CD8-positive, alpha-beta memory T cell (primary cell): ENCODE measurements at places on chromosomes 1 and 21. TPM values are rescaled to one million over a fixed set of nuclear protein-coding genes. Genes with fewer than 3 reads are reported as not detected.

The TFF2 gene
- total RNA-seq = not detected

The GBP6 gene
- 0.13 TPM for total RNA-seq

The LAPTM5 gene
- total RNA-seq = 206 TPM

The SPRR2B gene
- total RNA-seq = not detected

The CELA2B gene
- not detected for total RNA-seq

The LRRC53 gene
- total RNA-seq = not detected

The HOOK1 gene
- 5.1 TPM for total RNA-seq

The TNFSF18 gene
- not detected for total RNA-seq

DNA sequence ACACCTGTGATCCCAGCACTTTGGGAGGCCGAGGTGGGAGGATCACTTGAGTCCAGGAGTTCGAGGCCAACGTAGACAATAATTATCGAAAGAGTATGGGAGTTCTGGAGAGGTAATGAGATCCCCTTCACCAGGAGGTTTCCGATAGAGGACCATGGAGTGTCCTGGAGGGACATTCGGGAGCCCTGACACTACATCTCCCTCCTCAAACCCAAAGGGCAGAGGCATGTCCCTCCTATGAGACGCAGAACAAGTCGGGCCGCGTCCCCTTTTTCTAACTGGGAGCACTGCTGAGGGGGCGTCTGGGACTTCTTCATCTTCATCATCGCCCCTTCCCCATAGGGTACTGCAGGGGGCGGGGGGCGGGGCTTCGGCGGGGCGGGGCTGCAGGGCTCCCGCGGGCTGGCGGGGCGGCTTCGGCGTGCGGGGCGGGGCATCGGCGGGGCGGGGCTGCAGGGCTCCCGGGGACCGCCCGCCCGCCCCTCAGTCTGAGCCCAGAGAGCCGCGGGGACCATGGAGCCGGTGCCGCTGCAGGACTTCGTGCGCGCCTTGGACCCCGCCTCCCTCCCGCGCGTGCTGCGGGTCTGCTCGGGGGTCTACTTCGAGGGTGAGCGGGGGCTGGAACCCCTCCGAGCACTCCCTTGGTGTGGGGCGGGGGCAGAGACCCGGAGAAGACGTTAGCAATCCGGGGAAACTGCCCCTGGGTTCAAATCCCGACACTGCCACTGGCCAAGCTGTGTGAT is at the start of gene THEMIS2:
THEMIS2 (plus strand) TSS at position 486 of the 743 bp plus-strand sequence; CDS start at position 514, 28 bp downstream.
- no peaks in the 10 kb centered on the region for H3K27me3 ChIP-seq
- peaks cover 8% of the 10 kb centered on the region for H3K36me3 ChIP-seq
- peak within 1 kb of the TSS; percentile 95 for H3K4me3 ChIP-seq

GRCh38 chr1:42135426-42135825 is 17.8 kb upstream of the GUCA2B start:
- no peak overlapping the region for H3K27ac ChIP-seq
- no peaks in the 10 kb centered on the region for H3K4me1 ChIP-seq
- H3K36me3 ChIP-seq = no peaks in the 10 kb centered on the region
- H3K27me3 ChIP-seq = no peaks in the 10 kb centered on the region

DNA sequence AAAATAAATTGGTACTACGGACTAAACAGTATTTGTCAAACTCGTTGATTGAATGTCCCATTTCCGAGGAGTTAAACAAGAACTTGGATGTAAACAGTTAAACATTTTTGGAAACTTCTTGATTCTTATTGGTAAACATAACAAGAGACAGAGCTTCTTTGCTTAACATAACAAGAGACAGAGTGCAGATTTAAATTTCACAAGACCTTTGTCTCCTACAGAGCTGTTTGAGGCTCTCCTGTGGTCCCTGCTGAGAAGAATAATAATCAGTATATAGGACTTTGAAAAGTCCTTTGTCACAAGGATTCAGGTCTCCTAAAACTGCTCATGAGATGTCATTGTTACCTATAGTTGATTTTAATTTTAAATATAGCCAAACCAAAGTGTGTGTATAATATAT is 170.6 kb upstream of the C21orf91 start:
- no peaks in the 10 kb centered on the region for H3K4me1 ChIP-seq
- H3K27ac ChIP-seq = no peak overlapping the region
- no peaks in the 10 kb centered on the region for H3K36me3 ChIP-seq
- DNase-seq = no peak
- H3K4me3 ChIP-seq = no peak overlapping the region

DNA sequence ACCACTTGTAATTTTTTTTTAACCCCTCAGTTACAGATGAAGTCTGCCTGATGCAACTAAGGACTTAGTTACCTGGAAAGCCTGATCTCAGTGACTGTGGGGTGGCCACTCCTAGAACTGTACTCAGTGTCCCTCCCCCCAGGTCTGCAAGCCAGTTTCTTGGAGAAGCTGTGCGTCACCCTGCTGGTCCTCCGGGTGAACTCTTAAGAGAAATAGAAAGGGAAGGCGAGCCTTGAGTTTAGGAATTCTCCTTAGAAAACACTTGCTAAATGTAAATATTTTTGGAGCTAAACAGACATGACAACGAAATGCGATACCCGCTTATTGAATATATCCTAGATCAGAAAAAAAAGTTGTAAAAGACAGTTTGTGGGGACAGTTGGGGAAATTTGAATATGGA is 730 bp downstream of the SLC16A4 start:
- no peaks in the 10 kb centered on the region for H3K4me1 ChIP-seq
- no peaks in the 10 kb centered on the region for H3K27me3 ChIP-seq
- H3K27ac ChIP-seq = no peak overlapping the region
- no peaks in the 10 kb centered on the region for H3K36me3 ChIP-seq
- DNase-seq = no peak
- H3K4me3 ChIP-seq = no peak overlapping the region

DNA sequence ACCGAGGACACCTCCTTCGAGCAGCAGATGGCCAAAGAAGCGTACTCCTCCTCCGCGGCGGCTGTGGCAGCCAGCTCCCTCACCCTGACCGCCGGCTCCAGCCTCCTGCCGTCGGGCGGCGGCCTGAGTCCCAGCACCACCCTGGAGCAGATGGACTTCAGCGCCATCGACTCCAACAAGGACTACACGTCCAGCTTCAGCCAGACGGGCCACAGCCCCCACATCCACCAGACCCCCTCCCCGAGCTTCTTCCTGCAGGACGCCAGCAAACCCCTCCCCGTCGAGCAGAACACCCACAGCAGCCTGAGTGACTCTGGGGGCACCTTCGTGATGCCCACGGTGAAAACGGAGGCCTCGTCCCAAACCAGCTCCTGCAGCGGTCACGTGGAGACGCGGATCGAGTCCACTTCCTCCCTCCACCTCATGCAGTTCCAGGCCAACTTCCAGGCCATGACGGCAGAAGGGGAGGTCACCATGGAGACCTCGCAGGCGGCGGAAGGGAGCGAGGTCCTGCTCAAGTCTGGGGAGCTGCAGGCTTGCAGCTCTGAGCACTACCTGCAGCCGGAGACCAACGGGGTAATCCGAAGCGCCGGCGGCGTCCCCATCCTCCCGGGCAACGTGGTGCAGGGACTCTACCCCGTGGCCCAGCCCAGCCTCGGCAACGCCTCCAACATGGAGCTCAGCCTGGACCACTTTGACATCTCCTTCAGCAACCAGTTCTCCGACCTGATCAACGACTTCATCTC is 106.8 kb upstream of the VAMP3 start:
- no peak overlapping the region for H3K4me3 ChIP-seq
- H3K36me3 ChIP-seq = no peaks in the 10 kb centered on the region
- no peak overlapping the region for H3K27ac ChIP-seq
- DNase-seq = no peak
- no peaks in the 10 kb centered on the region for H3K27me3 ChIP-seq

DNA sequence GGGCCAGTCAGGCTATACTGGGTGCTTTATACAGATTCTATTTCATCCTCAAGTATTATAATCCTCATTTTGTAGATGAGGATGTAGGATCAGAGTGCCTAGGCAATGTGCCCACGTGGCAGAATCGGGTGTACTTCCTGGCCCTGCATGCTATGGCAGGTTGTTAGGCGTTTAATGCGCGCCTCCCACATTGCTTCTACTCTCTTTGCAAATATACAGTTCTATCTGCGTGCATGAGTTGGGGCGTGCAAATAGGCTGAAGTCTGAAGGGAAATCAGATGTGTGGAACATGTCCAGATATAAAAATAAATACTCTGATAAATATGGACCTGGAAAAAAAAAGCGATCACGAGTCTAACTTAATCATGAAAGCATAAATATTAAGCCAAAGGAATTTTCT is 194.7 kb upstream of the FMN2 start:
- H3K27me3 ChIP-seq = no peaks in the 10 kb centered on the region
- no peak overlapping the region for H3K27ac ChIP-seq
- no peak overlapping the region for H3K4me3 ChIP-seq
- no peaks in the 10 kb centered on the region for H3K4me1 ChIP-seq
- no peak for DNase-seq

DNA sequence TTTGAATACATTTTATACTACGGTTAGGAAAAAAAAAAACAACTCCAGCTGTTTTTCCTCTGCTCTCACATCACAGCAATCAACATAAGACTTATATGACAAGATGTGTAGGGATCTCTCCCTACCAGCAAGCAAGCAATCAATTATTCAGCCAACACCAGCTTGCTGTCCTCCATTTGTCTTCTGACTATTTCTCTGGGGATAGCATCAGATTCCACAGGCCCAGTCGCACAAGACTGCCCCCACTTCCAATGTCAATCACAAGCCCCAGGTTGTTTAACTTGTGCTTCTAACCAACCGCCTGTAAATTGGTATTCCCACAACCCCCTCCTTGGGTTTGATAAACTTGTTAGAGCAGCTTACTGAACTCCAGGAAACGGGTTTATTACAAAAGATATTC is 873.1 kb upstream of the TMPRSS15 start:
- no peaks in the 10 kb centered on the region for H3K4me1 ChIP-seq
- no peak overlapping the region for H3K4me3 ChIP-seq
- H3K27me3 ChIP-seq = no peaks in the 10 kb centered on the region

DNA sequence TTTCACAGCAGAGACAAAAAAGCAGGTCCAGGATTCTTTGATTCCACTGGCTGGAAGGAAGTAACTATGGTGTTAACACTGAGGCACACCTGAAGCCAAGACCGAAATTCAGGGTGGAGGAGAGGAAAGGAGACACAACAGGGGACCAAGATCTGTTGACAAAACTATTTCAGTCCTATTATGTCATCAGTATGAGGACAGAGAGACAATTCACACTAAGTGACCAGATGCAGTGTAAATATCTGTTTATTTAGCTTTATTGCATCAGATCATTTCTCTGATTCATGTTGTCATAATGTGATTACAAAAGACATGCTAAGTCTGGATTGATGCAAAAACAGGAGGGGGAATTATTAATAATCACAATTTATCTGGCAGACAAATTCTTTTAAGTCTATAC is 118.8 kb downstream of the SIPA1L2 start:
- H3K27me3 ChIP-seq = no peaks in the 10 kb centered on the region
- no peak overlapping the region for H3K4me3 ChIP-seq
- no peaks in the 10 kb centered on the region for H3K4me1 ChIP-seq
- H3K36me3 ChIP-seq = no peaks in the 10 kb centered on the region

GRCh38 chr1:185438936-185439335 is 121.9 kb upstream of the IVNS1ABP start:
- no peak overlapping the region for H3K27ac ChIP-seq
- no peaks in the 10 kb centered on the region for H3K27me3 ChIP-seq
- DNase-seq = no peak
- no peaks in the 10 kb centered on the region for H3K36me3 ChIP-seq
- no peak overlapping the region for H3K4me3 ChIP-seq

DNA sequence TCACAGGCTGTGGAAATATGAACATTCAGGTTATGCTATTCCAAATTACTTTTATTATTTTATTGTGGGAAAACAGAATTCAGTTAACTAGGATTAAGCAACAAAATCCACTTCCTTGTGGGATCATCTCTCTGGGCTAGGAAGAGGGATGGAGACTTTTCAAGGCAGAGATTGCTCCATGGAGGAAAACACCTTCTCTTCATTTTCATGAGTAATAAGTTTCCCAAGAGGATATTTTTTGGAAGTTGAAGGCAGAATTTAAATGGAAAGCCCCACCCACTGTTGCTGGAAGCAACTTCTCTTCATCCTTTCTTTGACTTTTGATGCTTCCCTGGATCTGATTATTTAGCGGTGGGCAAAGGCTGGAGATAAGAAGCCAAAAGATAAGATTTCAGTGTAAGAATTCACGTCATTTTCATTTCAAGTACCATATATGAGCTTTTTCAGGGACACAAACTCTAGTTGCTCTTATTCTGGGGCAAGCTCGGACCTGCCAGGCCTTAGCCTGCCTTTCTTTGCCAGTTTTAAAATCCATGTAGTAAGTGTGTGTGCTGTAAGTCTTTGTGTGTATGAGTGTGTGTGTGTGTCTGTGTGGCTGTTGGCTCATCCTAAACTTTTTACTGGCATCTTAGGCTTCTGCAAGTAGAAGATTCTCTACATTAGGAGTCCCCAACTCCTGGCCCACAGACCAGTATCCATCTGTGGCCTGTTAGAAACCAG is 11.7 kb upstream of the IL24 start:
- H3K4me3 ChIP-seq = no peak overlapping the region
- H3K4me1 ChIP-seq = peaks cover 6% of the 10 kb centered on the region
- no peak overlapping the region for H3K27ac ChIP-seq
- H3K36me3 ChIP-seq = no peaks in the 10 kb centered on the region

DNA sequence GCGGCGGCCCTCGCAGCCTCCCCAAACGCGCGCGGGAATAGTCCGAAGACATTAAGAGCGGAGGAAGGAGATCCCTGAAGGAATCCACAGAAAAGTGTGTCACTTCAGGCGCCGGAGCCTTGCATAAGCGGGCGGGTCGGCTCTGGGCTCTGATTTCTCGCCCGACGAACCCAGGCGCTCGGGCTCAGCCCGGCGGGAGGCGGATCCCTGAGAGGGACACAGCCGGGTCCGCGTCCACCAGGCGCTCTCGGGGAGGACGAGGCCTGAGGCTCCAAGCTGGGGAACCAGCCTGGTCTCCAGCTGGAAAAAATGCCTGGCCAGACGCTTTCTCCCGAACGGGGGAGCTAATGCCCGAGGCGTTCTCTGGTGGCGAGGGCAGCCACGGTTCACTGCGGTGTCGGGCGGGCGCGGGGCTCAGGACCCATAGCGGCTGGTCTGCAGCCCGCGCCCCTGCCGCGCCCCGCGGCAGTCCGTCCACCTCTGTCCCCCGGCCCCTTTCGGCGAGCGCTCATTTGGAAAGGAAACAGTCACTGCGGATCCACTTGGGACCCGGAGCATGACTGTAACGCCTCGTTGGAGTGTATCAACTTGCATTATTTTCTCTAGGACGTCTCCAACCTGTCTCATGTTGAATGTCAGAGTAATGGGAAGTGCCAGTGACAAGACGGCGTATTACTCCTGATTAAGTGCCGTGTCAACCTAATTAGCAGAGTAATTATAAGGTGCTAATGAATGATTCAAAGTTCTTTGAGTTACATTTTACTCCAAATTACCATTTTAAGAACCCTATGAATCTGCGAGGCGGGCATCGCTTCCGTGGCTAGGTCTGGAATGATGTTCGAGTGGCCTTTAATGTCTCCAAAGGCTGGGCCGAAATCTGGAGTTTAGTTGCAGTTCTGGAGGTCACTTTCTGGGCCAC is 1.6 kb upstream of the BARHL2 start:
- H3K27ac ChIP-seq = no peak overlapping the region
- DNase-seq = no peak
- no peaks in the 10 kb centered on the region for H3K36me3 ChIP-seq
- H3K4me3 ChIP-seq = no peak overlapping the region

GRCh38 chr1:234875328-234875952 is 253.2 kb downstream of the TOMM20 start:
- no peaks in the 10 kb centered on the region for H3K27me3 ChIP-seq
- H3K27ac ChIP-seq = peak overlapping the region; percentile 81
- no peak overlapping the region for H3K4me3 ChIP-seq
- H3K36me3 ChIP-seq = no peaks in the 10 kb centered on the region
- no peaks in the 10 kb centered on the region for H3K4me1 ChIP-seq

- DNase-seq = no peak
- H3K36me3 ChIP-seq = no peaks in the 10 kb centered on the region
- H3K27ac ChIP-seq = no peak overlapping the region
- H3K4me3 ChIP-seq = no peak overlapping the region
- H3K27me3 ChIP-seq = no peaks in the 10 kb centered on the region
These were observed 40.6 kb downstream of the DRAM2 start for GRCh38 chr1:111099289-111099688.
